ENCODE measurements at places on chromosomes 6 and 20.

DNA sequence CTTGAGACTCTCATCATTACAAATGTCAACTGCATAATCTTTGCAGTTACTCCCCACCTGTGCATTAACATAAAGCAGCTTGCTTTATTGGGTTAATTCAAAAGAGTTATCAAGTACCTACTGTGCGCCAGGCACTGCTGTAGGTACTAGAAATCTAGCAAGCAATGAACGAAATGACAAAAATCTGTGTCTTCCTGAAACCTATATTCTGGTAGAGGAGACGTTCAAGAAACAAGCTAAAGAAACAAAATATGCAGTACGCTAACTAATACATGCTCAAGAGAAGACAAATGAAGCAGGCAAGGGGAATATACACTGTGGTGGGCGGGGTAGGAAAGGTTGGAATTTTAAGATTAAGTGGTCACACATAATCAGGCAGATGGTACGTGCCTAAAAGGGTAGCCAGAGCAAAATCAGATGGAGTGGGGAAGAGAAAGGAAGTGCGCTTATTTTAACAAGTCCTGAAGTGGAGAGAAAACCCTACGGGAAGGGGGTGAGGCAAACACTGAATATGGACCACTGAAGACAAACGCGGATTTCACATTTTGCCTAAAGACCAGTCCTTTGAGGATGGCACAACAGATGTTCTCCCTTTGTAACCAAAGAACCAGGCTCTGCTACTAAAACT is 1.2 kb downstream of the ELOVL2 start:
- DNase-seq, result no peak

- DNase-seq, result no peak
Observed at GRCh38 chr6:4582506-4583417, 193.4 kb upstream of the CDYL start.

DNA sequence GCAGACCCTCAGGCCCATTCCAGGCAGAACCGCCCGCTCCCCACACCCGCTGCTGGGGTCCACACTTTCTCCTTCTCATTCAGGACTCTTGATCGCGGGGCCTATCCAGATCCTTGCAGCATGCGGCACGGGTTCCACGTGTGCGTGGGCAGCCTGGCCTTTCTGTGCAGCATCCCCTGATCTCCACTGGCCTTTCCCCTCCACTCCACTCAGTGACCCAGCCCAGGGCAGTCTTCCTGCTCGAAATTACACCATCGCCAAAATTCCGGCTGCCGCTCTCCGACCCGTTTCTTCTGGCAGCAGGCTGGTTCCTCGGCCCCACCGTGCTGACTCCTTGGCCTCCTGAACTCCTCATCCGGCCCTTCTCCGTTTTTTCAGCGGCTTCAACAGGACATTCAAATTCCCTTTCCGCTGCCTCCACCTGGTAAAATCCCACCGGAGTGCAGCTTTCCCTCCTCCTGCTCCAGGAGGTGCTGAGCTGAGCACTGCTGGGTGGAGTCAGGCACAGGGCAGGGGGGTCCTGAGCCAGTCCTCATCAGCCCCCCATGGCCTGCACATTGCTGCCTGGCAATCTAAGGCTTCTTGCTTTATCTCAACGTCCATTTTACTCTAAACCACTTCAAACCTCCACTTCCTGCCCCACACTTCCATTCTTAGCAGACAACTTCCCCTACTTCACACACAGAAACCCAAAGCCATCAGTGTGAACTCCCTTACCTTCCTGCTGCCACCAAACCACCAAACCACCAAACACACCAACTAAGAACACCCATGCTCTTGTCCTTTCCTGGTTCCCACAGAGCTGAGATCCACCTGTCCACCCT is 9.0 kb downstream of the SFT2D1 start:
- DNase-seq, result no peak

- DNase-seq, result peak; percentile 28
Observed at GRCh38 chr6:149895833-149896271, 2.1 kb downstream of the RAET1E start.

- no peak for DNase-seq
Observed at GRCh38 chr6:109165392-109165974, 70.2 kb downstream of the CEP57L1 start.

GRCh38 chr20:56212091-56212490 is 36.4 kb upstream of the MC3R start:
- DNase-seq, result no peak
